A172 (cell line): ENCODE measurements at places on chromosomes 11 and 22.

DNA sequence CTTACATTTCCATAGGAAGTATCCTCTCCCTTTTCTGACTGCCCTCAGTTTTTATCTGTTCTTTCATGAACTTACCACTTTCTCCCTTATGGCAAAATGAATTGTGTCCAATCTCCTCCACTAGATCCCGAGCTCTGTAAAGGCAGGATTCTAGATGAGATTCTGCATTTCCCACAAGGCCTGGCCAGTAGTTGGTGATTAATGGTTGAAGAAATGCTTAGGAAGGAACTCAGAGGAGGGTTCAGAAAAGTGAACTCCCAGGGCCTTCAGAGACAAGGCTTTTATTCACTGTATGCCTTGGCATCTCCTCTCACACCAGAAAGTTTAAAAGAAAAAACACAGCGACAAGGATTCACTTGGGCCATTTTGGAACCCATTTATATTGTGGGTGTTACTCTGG is 66.2 kb downstream of the CCDC81 start:
- no peak for DNase-seq

DNA sequence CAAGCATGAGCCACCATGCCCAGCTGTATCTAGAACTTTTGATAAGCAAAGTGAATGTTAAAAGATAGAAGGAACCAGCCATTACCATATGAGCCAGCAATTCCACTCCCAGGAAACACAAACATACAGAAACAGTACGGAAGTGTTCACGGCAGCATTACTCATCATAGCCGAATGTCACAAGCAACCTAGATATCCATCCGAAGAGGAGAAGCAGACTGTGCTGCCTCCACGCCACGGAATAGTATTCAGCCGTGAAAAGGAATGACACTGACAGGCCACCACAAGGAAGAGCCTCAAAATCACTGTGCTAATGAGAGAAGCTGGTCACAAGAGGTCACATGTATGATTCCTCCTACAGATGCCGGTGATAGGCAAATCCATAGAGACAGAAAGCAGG is 17.6 kb upstream of the MGAT3 start:
- peak; percentile 55 for DNase-seq

GRCh38 chr11:36008584-36008983 is 64.7 kb downstream of the LDLRAD3 start:
- no peak for DNase-seq

DNA sequence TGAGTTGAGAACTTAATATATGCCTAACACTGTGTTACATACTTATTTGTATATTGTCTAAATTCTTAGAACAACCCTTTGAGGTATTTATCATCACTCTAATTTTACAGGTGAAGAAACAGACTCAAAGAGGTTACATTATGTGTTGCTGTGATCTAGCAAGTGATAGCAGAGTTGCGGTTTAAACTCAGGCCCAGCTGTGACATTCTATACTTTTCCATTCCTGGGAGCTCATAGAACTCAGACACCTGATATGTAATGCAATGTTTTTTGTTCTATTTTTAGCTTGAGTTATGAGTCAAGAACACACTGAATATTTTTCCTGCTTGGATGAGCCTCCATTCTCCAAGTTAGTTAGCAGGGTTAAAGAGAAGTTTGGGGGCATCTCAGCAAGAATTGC is 449.7 kb upstream of the DDI1 start:
- DNase-seq: no peak

DNA sequence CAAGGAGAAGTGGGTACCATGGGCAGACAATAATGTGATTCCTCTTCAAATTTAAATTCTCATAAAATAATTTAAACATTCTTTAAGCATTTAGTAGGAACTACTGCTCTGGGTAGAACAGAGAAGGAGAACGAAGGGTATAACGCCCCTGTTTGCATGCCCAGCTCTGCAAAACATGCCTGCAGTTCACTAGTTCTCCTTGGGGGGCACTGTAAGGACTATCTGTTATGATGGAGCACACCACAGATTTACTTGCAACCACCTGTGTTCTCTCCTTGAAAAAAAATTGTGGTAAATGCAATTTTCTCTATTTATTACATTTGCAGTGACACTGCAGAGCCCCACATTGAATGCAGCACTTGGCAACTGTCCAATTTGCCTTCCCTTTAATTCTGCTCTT is 100.3 kb downstream of the GUCY1A2 start:
- peak; percentile 3 for DNase-seq

- DNase-seq: no peak
Measured at GRCh38 chr11:72307439-72307838, 63.5 kb upstream of the PHOX2A start.

DNA sequence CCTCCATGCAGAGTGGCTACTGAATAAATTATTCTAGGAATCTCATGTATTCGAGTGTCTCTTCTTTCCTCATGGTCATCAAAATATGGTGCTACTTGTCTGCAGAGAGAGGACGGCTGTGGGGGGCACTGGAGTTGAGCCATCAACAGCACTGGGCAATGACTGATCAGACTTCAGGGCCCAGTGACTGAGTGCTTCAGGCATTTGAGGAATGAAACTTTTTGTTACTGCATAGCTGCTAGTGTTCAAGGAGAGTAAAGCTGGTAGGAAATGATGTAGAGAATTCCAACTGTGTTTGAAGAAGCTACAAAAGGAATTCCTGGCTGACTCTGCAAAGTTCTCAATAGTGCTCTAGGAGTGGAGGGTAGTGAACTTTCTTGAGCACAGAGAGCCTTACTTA is 277.7 kb downstream of the CADM1 start:
- peak; percentile 90 for DNase-seq

- DNase-seq: peak; percentile 31
Measured at GRCh38 chr11:44416776-44417175, 106.8 kb upstream of the ALX4 start.

DNA sequence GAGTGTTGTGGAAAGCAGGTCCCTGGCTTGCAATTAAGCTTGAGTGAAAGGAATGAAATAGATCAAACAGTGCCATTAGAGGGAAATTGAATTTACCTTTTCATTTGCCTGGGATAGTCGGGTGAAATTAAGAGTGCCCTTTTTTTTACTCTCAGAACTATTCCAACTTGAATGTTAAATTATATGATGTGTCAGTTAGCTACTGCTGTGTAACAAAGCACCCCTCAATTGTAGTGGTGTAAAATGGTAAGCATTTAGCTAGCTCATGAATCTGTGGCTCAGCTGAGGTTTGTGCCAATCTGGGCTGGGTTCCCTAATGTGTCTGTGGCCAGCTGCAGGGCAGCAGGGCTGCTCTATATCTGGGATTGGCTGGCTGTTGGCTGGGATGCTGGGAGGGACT is 571.4 kb downstream of the MN1 start:
- no peak for DNase-seq

DNA sequence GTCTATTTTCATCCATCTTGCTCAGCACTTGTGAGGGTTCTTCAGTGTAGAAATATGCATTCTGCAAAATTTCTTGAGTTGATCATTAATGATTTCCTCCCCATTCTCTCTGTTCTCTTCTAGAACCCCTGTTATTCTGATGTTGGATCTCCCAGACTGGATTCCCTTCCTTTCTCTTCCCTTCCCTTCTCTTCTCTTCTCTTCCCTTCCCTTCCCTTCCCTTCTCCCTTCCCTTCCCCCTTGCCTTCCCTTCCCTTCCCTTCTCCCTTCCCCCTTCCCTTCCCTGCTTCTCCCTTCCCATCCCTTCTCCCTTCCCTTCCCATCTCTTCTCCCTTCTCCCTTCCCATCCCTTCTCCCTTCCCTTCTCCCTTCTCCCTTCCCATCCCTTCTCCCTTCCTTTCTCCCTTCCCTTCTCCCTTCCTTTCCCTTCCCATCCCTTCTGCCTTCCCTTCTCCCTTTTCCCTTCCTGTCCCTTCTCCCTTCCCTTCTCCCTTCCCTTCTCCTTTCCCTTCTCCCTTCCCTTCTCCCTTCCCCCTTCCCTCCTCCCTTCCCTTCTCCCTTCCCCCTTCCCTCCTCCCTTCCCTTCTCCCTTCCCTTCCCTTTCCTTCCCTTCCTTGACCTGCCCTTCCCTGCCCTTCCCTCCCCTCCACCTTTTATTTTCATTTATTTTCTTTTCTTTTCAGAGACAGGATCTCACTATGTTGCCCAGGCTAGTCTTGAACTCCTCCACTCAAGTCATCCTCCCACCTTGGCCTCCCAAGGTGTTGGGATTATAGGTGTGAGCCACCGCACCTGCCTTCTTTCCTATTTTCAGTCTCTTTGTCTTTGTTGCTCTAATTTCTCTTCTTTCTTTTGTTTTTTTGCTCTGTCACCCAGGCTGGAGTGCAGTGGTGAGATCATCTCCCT is 24.9 kb upstream of the RBFOX2 start:
- DNase-seq: no peak

DNA sequence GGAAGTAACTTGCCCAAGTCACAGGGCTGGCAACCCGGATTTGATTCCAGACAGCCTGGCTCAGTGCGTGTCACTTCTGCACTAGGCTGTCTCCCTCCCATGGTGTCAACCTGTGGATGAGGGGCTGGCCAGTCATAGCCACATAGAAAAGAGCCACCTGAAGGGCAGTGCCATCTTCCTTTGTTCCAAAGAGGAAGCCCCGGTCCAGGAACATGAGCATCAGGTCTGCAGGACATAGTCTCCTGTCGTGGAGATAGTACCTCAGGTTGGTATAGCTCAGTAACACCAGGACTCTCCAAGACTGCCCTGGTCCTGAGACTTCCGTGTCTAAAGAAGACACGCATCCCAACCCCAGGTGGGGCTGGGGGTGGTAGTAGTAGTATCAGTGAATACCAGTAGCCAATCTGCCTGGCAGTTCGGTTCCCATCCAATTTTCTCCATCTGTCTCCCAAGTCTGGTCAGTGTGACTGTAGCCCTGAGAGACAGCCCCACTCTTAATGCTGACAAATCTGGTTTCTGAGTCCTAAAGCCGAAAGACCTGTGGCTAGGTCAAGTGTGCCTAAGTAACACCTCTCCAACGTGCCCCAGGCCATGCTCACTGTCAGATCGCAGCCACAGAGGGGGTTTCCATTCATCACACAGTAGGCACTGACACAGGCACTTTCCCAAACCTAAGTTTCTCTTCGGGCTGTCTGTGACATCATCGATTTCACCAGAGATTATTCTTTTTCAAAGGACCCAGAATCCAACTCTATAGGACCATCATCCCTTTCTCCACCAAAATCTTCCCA is 33.1 kb downstream of the C11orf58 start:
- no peak for DNase-seq

- DNase-seq: no peak
Measured at GRCh38 chr22:35947794-35948425, 80.7 kb downstream of the RBFOX2 start.

GRCh38 chr22:38497869-38498268 is 8.2 kb downstream of the DDX17 start:
- no peak for DNase-seq

DNA sequence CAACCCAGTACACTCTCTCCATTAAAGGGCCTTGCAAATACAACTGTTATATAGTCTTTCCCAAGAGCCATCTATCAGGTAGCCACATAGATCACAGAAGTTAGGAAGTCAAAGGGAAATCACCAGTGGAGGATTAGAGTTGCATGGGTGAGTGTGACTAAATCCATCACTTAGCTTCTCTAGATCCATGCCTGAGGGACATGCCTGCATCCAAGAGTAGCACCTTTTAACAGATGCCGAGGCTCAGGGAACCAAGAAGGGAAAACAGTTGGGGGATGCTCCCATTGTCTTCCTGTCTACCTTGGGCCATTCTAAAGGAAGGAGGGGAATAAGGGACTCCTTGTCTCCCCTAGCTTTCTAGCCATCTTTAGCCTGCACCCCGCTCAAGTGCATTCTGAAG is 77.9 kb downstream of the XRRA1 start:
- DNase-seq: no peak

GRCh38 chr22:44133161-44133560 is 47.6 kb upstream of the PARVG start:
- DNase-seq: no peak

DNA sequence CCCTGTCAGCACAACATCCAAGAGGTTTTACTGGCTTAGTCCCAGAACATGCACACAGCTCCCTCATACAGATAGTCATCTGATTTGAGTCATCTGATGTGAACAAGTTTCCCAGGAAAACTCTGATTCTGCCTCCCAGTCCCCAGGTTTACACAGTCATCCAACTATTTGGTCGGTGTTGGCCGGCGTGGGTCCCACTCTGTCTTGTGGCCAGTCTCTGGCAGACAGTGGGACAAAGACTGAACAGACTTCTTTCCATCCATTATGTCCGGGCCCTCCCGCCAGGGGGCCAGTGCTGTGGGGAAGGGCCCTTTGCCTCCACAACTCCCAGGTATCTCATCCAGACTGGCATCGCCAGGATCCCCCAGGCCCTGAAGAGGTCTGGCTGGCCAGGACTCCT is 60.0 kb downstream of the BTG4 start:
- DNase-seq: no peak

DNA sequence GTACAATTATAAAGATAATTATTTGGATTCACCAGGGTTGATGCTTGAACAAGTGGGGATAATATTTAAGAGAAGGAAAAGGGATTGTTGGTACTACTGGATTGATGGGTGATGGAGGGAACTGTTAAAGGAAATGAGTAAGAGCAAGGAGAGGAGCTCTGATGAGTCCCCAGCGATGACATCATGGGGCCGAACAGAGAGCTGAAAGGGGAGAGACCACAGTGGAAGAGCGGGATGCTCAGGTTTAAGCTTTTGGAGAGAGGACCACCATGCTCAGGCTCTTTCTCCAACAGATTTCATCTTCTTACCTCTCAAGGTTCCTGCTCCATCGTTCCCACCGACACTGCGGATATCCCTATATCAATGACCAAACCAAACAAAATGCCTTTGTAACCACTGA is 568.7 kb downstream of the ETS1 start:
- peak; percentile 7 for DNase-seq

- peak; percentile 52 for DNase-seq
Measured at GRCh38 chr22:36587289-36588154, 58.6 kb upstream of the EIF3D start.

DNA sequence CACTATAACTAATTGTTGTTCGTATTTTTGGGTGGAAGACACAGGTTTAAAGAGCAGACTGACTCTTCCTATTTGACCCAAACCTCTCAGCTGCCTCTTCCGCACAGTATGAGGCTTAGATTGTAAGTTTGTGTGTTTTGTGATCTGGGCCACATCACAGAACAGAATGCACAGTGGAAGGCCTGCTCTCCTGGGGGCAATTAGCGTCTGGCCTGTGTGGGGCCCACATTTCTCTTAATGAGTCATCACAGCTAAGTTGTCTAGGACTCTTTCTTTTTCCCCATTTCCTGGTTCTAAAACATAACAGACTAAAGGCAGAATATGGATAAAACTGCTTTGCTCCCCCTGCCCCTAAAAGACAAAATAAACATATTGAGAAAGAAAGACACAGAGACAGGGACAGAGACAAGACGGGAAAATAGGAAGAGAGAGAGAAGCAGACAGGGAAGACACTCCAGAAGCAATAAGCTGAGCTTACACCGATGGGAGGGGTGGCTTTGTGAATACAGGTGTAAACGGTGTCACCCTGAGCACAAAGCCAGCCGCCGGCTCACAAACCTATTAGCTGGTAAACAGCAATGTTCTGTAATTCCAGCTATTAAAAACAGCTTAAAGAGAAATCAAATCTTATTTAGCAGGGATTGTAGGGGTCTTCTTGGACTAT is 127.4 kb upstream of the OPCML start:
- DNase-seq: no peak

- DNase-seq: no peak
Measured at GRCh38 chr11:85732965-85733364, 47.0 kb upstream of the CCDC89 start.
